ENCODE measurements at places on chromosomes 4 and X.

- DNase-seq: no peak
These were observed 35.1 kb upstream of the CYP2U1 start for GRCh38 chr4:107896158-107896645.

DNA sequence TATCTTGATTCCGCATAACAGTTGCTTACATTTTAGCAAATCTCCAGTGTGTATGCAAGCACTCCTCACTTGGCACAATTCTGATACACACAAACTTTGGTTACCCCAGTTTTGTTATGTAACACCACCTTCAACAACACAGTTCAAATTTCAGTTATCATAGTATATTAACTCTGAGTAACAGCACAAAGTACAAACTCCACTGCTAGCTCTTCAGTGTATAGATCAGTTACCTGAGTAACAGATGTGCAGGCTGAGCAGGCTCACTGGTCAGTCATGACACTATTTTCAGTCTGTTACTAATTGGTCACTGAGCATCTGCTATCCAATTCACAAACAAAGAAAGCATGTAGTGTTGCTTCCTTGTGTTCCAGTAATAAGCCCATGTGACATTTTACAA lies 55.4 kb downstream of the PKD2 start:
- no peak for DNase-seq

DNA sequence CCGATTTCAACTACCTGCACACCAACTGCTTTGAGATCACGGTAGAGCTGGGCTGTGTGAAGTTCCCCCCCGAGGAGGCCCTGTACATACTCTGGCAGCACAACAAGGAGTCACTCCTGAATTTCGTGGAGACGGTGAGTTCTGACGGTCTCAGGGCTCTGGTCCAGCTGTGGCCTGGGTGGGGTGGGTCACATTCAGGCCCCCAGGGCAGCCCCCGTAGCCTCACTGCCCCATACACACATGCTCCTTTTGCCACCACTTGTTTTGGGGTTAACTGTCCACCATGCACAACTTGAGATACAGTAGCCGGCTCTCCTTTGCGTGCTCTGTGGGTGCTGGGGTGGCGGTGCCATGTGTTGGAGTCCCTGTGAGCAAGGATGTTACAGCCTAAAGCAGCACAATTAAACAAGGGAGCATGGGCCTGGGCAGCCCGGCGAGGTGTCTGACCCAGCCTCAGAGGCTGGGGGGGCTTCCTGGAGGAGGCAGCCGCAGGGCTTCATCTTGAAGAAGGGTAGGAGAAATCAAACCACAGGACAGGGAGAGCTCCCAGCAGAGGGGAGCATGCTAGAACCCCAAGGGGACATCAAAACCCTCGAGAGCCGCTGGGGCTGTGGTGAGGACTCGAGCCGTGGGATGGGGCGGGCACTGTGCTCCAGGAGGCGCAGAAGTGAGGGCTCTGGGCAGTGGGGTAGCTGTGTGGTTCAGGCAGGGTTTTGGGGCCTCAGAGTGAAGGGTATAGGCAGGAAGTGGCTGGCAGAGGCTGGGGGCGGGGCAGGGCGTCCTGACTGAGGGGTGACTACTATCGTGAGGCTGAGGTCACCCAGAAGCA lies 22.0 kb downstream of the CPZ start:
- no peak for DNase-seq

DNA sequence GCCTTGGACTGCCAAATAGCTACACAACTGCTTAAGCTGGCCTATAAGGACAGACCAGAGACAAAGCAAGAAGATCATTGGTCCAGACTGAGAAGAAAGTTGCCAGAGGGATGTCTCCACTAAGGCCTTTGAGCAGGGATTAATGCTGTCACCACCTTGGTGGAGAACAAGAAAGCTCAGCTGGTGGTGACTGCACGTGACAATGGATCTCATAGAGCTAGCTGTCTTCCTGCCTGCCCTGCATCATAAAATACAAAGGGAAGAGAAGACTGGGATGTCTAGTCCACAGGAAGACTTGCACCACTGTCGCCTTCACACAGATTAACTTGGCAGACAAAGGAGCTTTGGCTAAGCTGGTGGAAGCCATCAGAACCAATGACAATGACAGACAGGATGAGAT lies 40.5 kb upstream of the FAM120C start:
- no peak for DNase-seq
